ENCODE measurements at places on chromosomes 1 and 21.
A peak's percentile ranks its signal among the peaks of the same experiment; 100 is the strongest.

GRCh38 chr1:165891111-165891860, 63.9 kb downstream of the UCK2 start:
- DNase-seq = no peak

GRCh38 chr1:119634016-119634415, 14.1 kb downstream of the ZNF697 start:
- no peak for DNase-seq

GRCh38 chr21:33036430-33037162, 10.9 kb downstream of the OLIG2 start:
- DNase-seq = no peak

DNA sequence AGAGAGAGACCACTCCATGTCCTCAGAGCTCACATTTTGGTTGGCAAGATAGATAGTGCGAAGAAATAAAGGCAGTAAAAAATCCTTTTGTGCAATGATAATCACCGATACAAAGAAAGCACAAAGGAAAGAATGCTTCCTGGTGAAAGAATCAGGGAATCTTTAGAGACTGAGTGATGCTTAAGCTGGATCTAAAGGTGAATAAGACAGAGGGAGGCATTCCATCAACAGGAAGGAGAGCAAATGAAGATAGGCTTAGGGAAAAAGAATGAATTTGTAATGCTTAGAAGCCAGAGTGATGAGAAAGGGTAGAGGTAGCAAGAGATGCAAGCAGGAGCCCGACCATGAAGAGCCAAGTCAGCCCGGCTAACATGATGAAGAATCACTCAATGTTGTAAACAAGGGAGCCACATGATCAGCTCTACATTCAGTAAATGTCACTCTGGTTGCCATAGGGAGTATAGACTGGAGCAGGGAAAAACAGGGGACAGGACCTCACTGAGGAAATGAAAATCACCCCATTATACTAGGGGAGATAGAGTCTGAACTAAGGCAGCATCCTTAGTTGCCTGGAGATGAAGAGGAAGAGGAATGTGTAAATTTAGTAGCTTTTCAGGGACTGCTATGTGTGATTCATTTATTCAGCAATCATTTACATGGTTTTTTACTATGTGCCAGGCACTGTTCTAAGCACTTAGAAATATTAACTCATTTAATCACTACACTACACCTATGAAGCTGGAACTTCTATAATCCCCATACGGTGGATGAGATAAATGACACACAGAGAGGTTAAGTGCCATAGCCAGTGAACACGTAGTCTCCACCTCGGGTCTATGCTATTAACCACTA, 402.6 kb upstream of the NFIA start:
- DNase-seq = no peak

GRCh38 chr1:9630331-9631111, 21.0 kb upstream of the PIK3CD start:
- no peak for DNase-seq

DNA sequence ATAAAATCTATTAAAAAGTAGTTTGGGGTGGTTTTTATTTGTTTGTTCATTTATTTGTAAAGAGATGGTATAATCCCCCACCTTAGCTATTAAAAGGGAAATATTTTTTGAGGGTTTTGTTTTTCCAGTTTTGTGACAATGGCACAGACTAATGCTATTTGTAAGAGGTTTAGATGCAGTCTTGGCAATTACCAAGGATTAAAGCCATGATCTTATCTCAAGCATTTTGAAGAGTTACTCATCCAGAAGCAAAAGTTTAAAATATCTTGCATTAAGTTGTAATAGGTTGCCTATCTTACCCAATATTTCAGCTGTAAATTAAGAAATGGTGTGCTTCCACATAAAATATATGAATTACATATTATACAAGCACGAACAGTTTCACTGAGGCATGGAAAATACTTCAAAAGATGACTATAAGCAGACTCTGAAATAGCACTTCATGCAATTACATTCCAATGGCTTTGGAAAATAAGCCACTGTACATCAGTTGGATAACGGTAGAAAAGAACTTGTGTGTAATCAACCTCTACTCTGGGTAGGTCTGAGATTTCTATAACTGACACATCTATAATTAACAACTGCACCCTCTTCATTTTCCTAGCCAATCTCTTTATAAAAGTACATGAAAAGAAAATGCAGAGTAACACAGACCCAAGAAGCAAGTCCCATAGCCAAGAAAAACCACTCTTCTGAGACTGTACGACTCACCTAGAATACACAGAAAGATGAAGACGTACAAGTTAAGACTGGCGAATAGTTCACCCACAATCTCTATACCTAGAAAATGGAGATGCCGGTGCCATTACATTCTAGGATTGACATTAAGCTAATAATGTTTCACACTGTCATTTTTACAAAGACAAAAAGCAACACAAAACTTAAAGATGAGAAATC, 95.2 kb downstream of the PTPN14 start:
- no peak for DNase-seq

GRCh38 chr21:39186676-39187075, 3.4 kb upstream of the PSMG1 start:
- no peak for DNase-seq

GRCh38 chr21:42150474-42151085, 68.4 kb upstream of the ABCG1 start:
- DNase-seq = no peak

DNA sequence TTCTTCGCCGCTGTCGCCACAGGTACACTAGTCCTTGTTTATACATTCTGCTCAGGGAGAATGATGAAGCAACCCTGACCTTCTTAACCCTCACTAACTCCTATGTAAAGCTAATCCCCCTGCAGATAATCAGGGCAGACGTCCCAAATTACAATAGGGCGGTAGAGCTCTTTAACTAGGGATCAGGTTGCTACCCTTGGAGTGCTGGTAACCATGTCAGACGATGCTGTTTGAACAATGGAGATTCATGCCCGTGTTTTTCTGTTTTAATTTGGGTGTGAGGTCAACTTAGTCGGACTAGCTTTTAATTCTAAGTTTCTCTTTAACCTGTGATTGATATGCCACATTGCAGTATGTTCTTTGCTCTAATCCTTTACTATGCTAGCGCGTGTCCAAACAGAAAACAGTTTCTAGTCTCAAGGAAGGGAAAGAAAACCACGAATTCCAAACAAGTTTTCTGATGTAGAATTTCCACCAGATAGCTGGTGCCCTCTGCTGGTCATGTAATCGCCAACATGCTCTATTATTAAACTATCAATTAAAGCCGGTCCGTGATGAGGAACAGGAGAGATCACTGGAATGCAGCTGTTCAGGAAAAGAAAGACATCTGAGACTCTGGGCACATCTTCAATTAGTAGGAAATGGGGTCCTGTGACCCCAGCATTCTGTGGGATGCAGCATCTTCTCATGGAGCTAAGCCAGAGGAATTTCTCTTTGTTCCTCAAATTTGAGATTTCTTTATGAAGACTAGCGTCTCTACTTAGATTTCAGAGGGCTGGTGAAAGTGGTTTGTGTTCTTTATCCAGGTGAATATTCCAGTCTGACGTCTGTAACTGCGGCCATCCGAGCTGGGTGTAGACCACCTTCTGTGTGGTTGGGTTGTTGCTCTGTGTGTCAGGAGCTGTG, 18.3 kb upstream of the VAMP3 start:
- DNase-seq = peak; percentile 79

DNA sequence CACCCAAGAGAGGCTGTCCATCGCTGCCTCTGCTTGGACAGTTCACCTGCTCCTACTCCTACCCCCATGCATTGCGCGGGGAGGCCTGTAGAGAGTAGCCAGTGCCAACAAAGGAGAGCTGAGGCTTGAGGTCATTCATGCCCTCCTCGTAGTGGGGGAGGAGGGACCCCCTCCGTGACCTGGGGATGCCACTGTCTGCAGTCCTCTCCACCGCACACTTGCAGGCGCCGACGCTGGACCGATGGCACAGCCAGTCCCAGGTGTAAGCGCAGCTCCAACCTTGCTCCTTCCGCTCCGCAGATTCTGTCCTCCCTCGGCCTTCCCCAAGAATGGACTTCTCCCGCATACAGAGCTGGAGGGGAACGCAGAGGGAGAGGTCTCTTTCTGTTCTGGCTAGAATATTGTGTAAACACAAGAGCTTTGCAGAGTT, 672 bp upstream of the PHLDA3 start:
- no peak for DNase-seq

DNA sequence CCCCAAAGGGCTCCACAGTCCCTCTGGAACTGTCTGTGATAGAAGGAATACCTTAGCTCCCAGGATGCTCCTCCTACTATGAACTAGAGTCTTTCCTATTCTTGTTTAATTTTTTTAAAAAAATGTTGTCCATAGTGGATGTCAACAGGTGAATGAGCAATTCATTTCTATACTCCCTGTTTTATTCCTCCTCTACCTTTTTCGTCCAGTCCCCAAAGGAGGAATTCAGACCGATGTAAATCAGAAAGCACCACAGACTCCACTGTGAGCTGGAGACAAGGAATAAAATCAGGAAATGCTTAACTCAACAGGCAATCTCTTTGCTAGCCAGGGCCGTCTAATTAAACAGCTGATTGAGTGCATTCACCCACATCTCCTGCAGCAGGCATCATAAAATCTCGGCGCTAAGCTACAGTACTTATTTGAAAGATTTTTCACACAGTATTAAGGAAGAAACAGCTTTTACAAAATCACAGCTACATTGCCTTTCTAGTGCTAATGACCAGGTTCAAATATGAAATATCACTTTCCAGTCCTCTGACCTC, 381.6 kb downstream of the SIPA1L2 start:
- no peak for DNase-seq

GRCh38 chr1:155123801-155124200, 3.9 kb upstream of the EFNA1 start:
- no peak for DNase-seq

GRCh38 chr1:168057355-168057754, 79.4 kb downstream of the GPR161 start:
- DNase-seq = no peak

- DNase-seq = peak; percentile 17
These were observed 180.9 kb downstream of the PCP4 start for GRCh38 chr21:40047993-40048730.

DNA sequence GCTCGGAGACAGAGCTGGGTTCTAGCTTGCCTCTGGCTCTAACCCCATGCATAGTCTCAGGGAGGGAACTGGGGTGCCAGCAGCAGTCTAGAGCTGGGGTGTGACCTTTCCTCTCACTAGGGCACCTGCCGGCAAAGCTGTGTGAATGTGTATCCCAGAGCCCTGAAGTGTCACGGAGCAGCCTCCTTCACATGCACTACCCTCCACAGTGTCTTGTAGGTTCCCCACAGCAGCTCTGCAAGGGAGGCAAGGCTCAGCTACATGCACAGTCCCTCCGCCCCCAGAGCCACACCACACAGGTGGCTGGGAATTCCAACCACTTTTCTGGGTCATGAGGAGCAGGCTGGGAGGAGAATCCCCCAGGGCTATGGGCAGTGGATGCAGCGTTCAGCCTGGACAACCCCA, 7.7 kb upstream of the HPCA start:
- DNase-seq = no peak

DNA sequence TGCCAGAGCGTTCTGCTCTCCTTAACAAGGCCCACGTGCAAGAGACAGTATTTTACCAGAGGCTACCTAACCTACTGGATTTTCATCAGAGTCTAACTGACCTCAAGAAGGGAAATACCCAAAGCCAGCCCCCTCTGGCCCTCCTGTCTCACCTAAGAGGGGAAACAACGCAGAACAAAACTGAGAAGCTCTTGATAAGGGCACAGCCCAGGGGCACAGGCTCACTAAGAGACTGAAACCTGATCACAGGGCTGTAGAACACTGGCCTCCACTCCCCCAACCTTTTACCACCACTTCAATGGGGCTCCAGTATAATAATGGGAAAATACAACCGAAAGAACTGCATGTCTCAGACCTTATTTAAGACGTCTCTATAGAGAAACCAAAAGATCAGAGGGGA, 449.5 kb upstream of the CAMK1G start:
- no peak for DNase-seq

DNA sequence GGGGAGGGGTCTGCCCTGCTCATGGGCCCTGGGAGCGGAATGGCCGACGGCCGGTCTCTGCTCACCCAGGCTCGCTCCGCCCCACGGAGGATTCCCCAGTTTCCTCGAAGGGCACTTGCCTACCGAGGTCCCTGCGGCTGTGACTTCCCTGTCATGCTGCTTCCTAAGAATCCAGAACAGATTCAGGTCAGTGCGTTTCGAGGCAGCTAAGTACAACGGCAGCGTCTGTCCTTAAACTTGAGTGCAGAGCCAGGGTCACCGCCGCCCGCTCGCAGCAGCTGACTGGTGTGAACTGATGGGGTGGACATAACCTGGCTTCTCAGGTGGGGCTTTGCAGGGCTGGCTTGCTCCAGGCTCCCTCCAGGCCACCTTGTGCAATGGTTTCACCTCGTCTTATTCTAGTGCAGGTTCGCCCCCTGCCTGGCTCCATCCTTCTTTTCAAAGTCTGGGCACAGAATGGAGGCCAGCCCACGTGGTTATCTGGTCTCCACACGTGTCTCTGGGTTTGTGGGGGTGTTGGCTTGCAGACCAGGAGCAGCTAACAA, 7.6 kb upstream of the C1orf174 start:
- no peak for DNase-seq

DNA sequence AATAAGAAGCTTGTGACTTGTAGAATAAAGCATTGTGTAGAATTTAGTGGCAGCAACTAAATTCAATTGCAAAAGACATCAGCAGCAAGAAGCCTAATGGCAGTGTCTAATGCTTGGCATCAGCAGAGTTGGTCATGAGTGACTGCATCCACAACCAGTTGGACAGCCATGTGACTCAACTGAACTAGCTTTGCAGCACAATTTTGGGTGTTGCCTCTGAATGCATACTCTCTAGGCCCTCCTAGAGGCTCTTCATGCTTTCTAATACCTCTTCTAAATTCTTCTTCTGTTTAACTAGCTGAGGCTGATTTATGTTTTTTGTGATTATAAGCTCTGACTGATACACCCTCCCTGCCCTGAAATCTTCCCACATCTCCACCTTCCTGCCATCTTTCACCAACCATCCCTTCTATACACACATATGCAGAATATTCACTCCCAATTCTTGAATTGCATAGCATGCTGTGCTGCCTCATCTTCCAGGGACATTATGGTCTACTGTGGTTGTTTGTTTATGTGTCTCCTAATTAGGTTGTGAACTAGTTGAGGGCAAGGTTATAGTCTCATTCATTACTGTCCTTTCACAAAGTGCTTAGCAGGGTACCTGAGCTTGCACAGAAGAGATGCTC, 266.7 kb upstream of the GJB5 start:
- no peak for DNase-seq

DNA sequence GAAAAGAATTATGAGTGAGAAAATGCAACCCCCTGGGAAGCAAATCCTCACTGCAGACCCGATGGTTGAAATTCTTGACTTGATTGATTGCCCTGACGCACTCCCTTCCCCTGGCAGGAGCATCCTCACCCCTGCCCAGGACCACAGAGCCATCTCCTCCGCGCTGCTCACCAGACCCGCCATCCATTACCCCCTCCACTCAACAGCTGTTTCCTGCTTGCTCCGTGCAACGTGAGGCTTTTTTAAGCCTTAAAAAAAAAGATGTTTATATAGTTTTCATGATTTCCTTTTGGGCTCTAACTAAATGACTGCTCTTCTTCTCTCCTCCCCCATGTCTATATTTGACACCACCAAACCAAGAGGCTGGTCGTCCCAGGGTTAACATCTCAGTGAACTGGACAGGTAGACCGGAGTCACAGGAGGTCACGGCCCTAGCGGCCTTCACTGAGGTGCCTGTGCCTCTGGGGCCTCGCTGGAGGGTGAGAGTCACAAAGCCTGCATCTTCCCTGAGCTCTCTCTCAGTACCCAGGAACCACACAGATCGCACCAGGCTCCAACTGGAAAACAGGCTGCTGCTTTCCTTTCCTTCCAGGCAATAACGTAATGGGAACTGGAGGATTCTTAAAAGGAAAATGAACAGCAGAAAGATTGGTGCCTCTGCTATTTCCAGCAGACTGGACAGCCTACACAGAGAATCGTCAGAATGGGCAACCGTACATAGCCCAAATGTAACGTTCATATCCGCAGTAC, 49.8 kb downstream of the ZBTB18 start:
- DNase-seq = no peak

Data from body of pancreas (tissue), 4 donors.